ENCODE measurements at places on chromosomes 3 and 15. TPM values are rescaled to one million over a fixed set of nuclear protein-coding genes. Genes with fewer than 3 reads are reported as not detected.

DNA sequence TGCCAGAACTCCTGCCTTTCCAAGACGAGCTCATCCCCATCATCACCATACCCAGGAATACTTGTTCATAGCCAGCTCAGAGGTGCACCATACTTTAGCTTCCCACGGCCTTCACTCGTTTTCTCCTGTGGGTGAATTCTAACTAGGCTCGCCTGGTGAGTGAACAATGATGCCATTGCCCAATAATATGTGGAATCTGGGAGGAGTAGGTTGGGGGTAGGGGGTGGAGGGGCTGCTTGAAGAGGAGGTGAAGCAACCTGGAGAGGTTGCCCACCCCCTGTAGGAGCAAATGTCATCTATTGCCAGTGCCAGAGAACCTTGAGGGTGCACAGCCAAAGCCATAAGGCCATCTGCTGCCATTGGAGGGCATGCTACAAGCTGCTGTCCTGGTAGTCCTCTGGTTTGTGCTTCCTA, 592 bp upstream of the ZNF445 start:
- H3K4me1 ChIP-seq, result peaks cover 28% of the 10 kb centered on the region
- H3K4me3 ChIP-seq, result peak overlapping the region; percentile 92
- peak overlapping the region; percentile 94 for H3K27ac ChIP-seq
- H3K36me3 ChIP-seq, result no peaks in the 10 kb centered on the region
- DNase-seq, result no peak

The RTP3 gene
- not detected for total RNA-seq

GRCh38 chr15:88331291-88331690, 74.8 kb upstream of the NTRK3 start:
- H3K27me3 ChIP-seq, result peaks cover 3% of the 10 kb centered on the region
- H3K27ac ChIP-seq, result no peak overlapping the region
- no peak overlapping the region for H3K4me3 ChIP-seq
- no peaks in the 10 kb centered on the region for H3K36me3 ChIP-seq
- peaks cover 8% of the 10 kb centered on the region for H3K4me1 ChIP-seq
- no peak for DNase-seq

DNA sequence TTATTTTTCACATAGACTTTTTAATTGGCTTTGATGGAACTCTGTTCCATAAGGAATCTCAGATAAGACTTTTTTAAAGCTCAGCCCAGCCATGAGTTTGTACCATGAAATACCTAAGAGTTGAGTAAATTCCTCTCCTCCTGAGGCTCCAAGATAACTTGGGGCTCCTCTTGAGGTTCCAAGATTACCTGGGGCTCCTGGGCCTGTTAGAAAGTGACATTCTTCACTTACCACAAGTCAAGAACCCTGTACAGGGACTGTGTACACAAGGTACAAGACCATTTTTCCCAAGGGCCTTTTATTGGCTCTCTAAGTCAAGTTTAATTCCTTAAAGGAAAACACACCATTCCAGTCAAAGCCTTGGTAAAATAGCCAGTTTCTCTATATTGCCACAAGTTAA, 111.3 kb upstream of the PRR20G start:
- H3K4me1 ChIP-seq, result peaks cover 10% of the 10 kb centered on the region
- H3K27ac ChIP-seq, result no peak overlapping the region
- H3K4me3 ChIP-seq, result no peak overlapping the region
- H3K36me3 ChIP-seq, result no peaks in the 10 kb centered on the region
- DNase-seq, result no peak
- peaks cover 15% of the 10 kb centered on the region for H3K27me3 ChIP-seq

DNA sequence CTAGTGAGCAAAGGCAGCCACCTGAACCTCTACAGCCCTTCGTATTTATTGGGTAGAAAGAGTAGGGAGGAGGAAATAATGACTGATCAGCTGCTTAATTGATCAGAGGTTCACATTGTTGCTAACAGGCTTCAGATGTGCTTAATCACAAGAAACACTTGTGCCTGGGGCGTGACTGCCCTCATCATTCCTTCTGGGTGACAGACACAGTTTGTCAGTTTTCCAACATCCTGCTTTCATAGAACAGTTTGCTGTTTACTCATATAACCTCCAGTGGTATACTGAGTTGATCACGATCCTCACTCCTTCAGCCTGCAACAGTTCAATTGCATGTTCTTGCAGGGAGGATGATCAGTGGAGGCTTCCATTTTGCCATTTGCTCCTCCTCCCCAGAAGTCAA, 13.6 kb upstream of the CASR start:
- no peaks in the 10 kb centered on the region for H3K36me3 ChIP-seq
- no peak for DNase-seq
- H3K27me3 ChIP-seq, result no peaks in the 10 kb centered on the region
- no peak overlapping the region for H3K4me3 ChIP-seq

The POLR2M gene
- 88.3 TPM for total RNA-seq

GRCh38 chr15:80179025-80179759, 26.4 kb downstream of the FAH start:
- no peaks in the 10 kb centered on the region for H3K27me3 ChIP-seq
- peaks cover 15% of the 10 kb centered on the region for H3K36me3 ChIP-seq
- H3K4me1 ChIP-seq, result peaks cover 17% of the 10 kb centered on the region
- H3K27ac ChIP-seq, result peak overlapping the region; percentile 83

The MLH1 gene
- 32.6 TPM for total RNA-seq

DNA sequence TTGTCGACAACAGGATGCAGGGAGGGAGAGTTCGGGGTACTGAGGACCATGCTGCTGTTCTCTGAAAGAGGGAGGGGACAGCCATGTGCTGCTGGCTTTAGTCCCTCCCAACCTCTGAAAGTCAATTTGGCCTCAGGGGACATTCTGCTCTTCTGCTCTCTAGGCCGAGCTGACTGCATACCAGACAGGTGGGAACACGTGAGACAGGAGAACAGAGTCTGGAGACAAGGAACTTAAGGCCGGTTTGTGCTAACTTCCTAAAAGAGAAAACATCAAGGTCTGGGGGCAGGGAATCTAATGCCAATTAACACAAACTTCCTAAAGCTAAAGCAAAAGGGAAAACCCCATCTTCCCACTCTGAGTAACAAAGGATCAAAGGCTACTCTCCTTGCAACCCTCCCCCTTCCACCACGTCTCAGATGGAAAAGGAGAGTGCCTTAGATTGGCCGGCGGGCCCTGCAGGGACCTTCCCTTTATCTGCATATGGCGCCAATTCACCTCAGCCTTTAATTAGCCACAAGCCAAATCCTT, 41.0 kb downstream of the SLCO2A1 start:
- peaks cover 2% of the 10 kb centered on the region for H3K27me3 ChIP-seq
- no peak overlapping the region for H3K4me3 ChIP-seq
- peaks cover 21% of the 10 kb centered on the region for H3K4me1 ChIP-seq
- no peak for DNase-seq

The IGSF11 gene
- not detected for total RNA-seq

GRCh38 chr3:123096731-123097130, 29.9 kb downstream of the PDIA5 start:
- H3K27ac ChIP-seq, result peak overlapping the region; percentile 89
- peaks cover 49% of the 10 kb centered on the region for H3K4me1 ChIP-seq

The AHSG gene
- total RNA-seq, result not detected

DNA sequence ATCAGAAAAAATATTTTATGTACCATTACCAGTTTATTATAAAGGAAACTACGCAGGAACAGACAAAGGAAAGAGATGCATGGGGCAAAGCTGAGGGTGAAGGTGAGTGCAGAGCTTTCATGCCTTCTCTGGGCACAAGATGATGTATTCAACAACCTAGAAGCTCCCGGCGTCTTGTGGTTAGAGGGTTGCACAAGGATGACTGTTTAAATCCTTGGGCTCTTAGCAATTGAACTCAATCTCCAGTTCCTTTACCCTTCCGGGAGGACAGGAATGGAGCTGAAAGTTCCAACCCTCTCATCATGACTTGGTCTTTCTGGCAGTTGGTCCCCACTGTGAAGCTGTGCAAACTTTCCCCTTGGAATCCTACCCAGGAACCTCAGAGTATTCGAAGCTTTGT, 542.0 kb downstream of the EPHA3 start:
- no peaks in the 10 kb centered on the region for H3K36me3 ChIP-seq
- peaks cover 4% of the 10 kb centered on the region for H3K27me3 ChIP-seq
- no peak overlapping the region for H3K27ac ChIP-seq
- no peaks in the 10 kb centered on the region for H3K4me1 ChIP-seq

- H3K27me3 ChIP-seq, result no peaks in the 10 kb centered on the region
- no peaks in the 10 kb centered on the region for H3K36me3 ChIP-seq
- H3K4me1 ChIP-seq, result peaks cover 6% of the 10 kb centered on the region
- no peak overlapping the region for H3K4me3 ChIP-seq
- H3K27ac ChIP-seq, result no peak overlapping the region
Observed at GRCh38 chr3:112460519-112461195, 38.6 kb downstream of the BTLA start.

DNA sequence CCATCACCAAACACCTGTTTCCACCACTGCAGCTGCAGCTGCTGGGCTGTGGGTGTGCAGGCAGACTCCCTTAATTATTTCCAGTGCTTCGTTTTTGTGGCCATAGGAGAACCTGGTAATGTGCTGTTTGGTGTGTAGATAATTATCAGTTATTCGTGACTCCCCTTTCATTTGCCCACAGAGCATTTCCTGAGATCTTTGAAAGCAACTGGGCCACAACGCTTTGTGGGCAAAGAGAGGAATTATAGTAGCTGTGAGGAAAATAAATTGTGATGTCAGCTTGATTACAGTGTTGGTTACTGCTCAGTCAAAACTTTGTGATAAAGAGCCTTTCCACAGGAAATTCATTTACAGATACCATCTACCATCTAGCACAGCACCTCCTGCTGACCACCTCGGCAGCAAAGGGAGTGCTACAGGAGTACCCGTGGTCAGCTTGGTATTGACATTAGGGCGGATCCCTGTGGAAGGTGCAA, 193.3 kb upstream of the SLCO3A1 start:
- no peaks in the 10 kb centered on the region for H3K36me3 ChIP-seq
- no peak overlapping the region for H3K4me3 ChIP-seq
- no peak overlapping the region for H3K27ac ChIP-seq
- H3K27me3 ChIP-seq, result peaks cover 2% of the 10 kb centered on the region

DNA sequence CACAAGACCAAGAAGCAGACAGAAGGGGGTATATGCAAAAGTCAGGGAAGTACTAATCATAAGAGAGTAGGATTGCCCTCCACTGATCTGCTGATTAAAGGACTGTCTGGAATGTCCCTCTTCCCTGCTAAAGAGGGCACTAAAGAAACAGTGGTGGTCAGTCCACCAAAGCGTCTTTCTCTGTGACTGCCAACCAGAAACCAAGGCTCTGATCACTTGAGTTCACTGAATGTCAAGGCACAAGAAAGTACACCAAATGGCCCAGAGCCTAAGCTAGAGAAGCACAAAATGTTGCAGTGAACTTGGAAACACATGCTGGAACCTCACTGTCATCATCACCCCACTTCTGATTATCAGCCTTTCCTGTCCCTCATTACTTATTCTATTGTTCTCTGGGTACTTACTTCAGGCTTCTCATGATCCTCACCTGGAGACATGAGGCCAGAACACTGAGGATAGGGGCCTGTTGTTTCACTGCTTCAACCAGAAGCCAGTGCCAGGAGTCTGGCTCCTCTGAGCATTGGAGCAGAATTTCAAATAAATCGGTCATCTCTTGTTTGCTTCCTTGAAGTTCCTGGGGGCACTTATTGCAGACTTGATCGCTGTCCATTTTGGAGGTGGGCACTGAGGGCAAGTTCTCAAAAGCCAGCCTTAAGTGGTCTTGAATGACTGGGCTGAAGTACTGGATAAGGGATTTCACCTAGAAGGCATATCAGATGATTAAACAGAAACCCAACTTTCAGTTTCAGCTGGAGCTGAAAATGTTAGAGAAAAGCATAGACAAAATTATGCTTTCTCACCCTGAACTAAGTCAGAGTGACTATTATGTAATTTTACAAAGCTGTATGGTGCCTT, 58.9 kb downstream of the EIF3J start:
- no peak overlapping the region for H3K27ac ChIP-seq
- DNase-seq, result no peak
- no peak overlapping the region for H3K4me3 ChIP-seq
- peaks cover 30% of the 10 kb centered on the region for H3K36me3 ChIP-seq
- H3K27me3 ChIP-seq, result no peaks in the 10 kb centered on the region

DNA sequence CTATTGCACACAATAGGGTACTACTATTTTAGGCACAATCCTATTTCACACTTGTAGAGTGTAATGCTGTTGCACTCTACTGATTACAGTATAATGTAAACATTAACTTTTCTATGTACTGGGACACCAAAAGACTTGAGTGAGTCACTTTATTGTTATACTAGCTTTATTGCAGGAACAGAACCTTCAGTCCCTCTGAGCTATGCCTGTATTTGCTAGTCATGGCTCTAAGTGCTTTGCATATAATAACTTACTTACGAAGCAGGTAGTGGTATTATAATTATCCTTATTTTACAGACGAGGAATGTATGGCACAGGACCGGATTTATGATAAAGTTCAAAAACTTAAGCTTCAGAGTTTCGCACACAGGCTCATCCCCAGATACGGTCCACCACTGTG, 106.6 kb upstream of the SLC6A6 start:
- DNase-seq, result no peak
- H3K4me3 ChIP-seq, result no peak overlapping the region
- H3K36me3 ChIP-seq, result no peaks in the 10 kb centered on the region
- peaks cover 19% of the 10 kb centered on the region for H3K4me1 ChIP-seq
- H3K27me3 ChIP-seq, result no peaks in the 10 kb centered on the region

The FAM107A gene
- total RNA-seq, result not detected

DNA sequence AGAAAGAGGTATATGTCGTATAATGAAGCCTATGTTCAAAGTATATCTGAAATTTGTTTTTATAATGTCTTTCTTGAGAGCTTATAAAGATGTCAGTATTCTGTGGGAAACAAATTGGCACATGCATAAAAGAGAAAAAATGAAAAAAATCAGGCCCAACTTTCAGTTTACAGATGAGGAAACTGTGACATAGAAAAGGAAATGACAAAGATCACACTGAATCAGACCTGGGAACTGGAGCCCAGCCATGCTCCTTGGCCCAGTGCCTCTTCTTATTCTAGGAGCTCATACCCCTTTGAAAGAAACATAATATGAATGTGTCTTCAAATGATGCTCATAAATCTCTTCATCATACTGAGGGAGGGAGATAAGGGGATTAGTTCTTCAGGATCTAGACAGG, 48.4 kb downstream of the TMEM44 start:
- peaks cover 30% of the 10 kb centered on the region for H3K4me1 ChIP-seq
- DNase-seq, result no peak
- peak overlapping the region; percentile 96 for H3K4me3 ChIP-seq
- H3K36me3 ChIP-seq, result peaks cover 8% of the 10 kb centered on the region

DNA sequence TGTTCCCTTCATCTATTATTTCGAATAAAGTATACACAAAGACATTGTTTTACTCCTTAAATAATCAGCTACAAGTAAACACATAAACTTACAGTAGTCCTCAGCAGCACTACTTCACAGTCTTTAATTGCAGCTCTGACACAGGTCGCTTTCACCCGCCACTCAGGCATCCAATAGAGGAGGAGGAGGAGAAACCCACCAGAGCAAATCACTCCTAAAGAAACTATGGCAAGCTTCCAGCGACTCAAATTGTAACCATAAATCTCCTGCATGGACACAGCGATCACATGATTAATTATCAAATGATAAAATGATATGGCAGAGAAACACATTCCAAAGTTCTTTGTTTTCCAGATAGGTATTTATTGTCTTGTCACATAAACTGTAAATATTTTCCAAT, 26.2 kb downstream of the ATP13A3 start:
- peaks cover 8% of the 10 kb centered on the region for H3K36me3 ChIP-seq
- DNase-seq, result no peak
- H3K27ac ChIP-seq, result no peak overlapping the region
- no peak overlapping the region for H3K4me3 ChIP-seq
- no peaks in the 10 kb centered on the region for H3K27me3 ChIP-seq
- no peaks in the 10 kb centered on the region for H3K4me1 ChIP-seq

- H3K27ac ChIP-seq, result no peak overlapping the region
- peaks cover 2% of the 10 kb centered on the region for H3K36me3 ChIP-seq
- H3K4me1 ChIP-seq, result peaks cover 18% of the 10 kb centered on the region
- H3K4me3 ChIP-seq, result no peak overlapping the region
- peaks cover 5% of the 10 kb centered on the region for H3K27me3 ChIP-seq
Observed at GRCh38 chr15:31280046-31280830, 46.4 kb upstream of the KLF13 start.

The QTRT2 gene
- total RNA-seq, result 10.2 TPM

Measured in chondrocyte (in vitro differentiated cells).